ENCODE measurements at places on chromosomes 1 and 21.

- DNase-seq, result no peak
These were observed 24.6 kb downstream of the UBE4B start for GRCh38 chr1:10057343-10057742.

DNA sequence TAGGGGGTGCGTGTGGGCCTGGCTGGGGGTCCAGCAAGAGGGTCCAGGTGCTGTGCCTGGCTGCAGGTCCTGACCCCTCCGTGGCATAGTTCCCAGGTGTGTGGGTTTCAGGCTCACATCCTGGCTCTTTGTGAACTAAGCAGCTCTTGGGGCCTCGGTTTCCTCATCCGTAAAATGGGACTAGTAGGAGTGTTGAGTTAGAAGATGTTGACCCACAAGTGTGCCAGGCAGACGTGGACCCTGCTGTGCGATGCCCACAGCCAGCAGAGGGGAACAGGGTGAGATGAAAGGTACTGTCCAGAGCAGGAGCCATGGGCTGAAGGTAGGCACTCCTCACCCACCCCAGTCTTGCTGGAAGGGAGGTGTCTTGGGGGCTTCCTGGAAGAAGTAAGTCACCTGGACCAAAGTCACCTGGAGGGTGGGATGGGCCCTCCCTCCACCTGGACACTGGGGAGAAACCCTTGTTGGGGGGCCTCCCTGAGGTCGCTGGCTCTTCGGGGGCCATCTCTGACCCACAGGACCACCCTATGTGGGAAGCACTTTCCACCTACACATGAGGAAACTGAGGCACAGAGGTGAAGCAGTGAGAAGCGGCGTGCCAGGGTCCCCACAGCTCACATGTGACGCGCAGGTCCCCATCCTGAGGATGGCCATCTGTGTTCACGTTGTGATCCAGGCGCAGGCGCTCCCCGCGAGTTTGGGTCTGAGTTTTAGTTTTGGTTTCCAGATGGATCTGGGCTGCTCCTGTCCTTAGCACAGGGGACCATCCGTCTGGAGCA lies 1.4 kb downstream of the ARHGEF16 start:
- DNase-seq, result no peak

- no peak for DNase-seq
These were observed 210.9 kb downstream of the LTN1 start for GRCh38 chr21:28781602-28782276.

DNA sequence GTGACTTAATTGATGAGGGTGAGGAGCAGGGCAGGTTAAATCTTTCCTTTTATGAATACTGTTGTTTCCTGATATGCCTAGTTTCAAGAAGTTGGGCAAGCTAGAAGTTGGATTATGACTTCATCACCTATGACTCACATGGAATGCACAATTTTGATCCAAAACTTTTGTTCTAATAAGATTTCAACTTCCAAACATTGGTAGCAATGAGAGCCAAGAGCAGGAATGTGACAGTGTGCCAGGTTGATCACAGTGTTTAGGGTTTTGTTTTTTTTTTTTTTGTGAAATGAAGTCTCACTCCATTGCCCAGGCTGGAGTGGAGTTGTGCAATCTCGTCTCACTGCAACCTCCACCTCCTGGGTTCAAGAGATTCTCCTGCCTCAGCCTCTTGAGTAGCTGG lies 349.4 kb downstream of the DUSP10 start:
- no peak for DNase-seq

GRCh38 chr1:146029117-146029516 lies 7.6 kb upstream of the HJV start:
- DNase-seq, result no peak

- DNase-seq, result peak; percentile 7
These were observed 34.5 kb downstream of the OR10R2 start for GRCh38 chr1:158506369-158506987.

GRCh38 chr1:41573785-41574713 lies 89.6 kb upstream of the EDN2 start:
- DNase-seq, result peak; percentile 71

GRCh38 chr1:229716704-229717103 lies 90.7 kb downstream of the URB2 start:
- DNase-seq, result no peak

- no peak for DNase-seq
These were observed 274.5 kb downstream of the TM2D1 start for GRCh38 chr1:61450454-61450853.

DNA sequence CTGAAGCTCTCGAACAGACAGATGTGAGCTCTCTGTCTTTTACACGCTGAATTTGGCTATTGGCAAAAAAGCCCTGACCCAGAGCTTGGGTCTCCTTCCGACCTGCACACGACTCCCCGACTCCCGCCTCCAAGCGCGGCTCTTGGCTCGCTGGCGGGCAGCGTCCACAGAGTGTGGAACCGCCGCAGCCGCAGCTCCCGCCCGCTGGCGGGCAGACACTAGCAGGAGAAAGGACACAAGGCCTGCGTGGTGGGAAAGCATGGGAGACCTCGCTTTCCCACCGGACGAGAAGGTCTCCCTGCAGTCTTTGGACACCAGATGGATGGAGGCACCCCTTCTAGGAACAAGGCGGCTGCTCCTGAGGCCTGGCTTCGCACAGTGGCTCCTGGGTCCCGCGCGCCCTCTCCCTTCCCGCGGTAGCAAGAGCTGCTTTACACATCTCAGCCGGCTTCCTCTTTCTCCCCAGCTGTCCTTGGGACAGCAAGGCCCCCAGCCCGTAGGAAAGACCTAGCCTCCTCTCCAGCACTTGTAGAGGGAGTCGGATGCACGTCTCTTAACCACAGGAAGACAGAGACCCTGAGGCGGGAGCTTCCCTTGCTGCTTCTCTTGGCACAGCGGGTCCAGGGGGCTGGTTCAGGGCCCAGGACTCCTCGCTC lies 92.1 kb downstream of the PRKAB2 start:
- DNase-seq, result no peak

DNA sequence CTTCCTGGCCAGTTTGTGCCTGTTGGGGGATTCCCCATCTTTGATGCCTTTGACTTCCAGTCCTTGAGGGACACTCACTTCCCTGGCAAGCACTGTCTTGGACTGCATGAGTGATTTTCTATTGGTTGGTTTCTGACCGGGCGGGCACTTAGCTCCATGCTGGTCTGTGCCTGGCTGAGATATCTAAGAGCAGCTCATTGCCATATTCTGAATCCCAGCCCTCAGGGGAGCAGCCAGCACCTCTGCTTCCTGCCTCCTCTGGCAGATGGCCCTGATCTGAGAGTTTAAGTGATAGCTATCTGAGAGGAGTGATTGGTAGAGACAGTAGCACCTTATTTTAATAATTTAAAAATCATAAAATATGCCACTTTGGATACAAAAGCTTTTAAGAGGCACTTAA lies 52.5 kb downstream of the DISC1 start:
- DNase-seq, result no peak

DNA sequence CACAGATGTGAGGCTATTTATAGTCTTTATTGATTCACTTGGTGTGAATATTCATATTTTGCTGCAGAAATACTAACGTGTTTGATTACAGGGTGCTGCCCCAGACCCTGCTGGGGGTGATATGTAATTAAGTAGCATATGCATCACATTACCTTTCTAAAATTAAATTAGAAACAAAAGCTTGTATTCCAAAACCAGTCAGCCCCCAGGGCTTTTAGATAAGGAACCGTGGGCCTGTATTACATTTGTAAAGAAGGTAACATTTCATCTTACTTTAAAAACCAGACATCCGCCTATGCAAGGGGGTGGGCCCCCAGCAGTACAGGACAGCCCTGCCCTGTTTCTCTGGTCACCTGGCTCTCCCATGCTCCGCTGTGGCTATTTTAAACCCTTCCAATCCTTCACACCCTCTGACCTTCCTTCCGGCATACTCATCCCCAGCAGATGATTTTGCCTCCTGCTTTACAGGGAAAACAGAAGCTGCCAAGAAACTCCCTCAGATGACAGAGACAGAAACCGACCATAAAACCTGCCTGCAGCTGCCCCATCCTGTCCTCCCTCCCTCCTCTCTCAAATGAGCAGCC lies 22.0 kb upstream of the KCNC4 start:
- no peak for DNase-seq

Data from effector CD4-positive, alpha-beta T cell (primary cell).